ENCODE measurements at places on chromosomes 11 and 22.

- peak; percentile 14 for DNase-seq
Observed at GRCh38 chr11:111633756-111634362, 31.6 kb downstream of the SIK2 start.

DNA sequence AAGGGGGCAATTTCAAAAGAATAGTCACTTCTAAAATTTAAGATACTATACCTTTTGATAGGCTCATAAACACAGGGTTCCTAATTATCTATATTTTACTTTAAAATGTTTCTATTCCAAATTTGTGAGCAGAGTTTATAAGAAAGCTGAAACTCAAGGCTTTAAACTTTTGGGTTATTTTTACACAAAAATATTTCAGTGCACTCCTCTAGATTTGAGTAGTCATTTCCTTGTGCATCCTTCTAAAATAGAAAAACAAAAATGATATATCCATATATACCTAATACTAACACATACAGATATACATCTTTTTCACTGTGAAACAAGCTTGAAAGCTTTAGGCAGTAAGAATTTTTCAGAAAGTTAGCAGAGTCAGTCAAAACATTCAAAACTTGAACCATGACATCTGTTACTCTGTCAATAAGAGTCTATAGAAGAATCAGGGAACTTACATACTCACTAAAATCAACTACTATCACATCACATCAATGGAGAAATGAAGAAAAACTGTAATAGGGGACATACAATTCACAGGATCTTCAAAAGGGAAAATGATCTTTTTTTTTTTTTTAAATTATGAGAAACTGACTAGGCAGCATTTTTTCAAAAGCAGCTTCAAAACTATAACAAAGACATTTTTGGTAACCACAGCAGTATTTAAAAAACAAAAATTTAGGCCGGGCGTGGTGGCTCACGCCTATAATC, 5.1 kb downstream of the PHF21A start:
- DNase-seq, result no peak

- DNase-seq, result no peak
Observed at GRCh38 chr22:21949569-21949918, 3.1 kb downstream of the PPM1F start.

GRCh38 chr11:43010042-43010441, 301.8 kb upstream of the API5 start:
- DNase-seq, result peak; percentile 27

- peak; percentile 78 for DNase-seq
Observed at GRCh38 chr11:57641011-57641807, 8.5 kb downstream of the YPEL4 start.

- DNase-seq, result peak; percentile 68
Observed at GRCh38 chr11:67351275-67352005, 1.9 kb downstream of the POLD4 start.

DNA sequence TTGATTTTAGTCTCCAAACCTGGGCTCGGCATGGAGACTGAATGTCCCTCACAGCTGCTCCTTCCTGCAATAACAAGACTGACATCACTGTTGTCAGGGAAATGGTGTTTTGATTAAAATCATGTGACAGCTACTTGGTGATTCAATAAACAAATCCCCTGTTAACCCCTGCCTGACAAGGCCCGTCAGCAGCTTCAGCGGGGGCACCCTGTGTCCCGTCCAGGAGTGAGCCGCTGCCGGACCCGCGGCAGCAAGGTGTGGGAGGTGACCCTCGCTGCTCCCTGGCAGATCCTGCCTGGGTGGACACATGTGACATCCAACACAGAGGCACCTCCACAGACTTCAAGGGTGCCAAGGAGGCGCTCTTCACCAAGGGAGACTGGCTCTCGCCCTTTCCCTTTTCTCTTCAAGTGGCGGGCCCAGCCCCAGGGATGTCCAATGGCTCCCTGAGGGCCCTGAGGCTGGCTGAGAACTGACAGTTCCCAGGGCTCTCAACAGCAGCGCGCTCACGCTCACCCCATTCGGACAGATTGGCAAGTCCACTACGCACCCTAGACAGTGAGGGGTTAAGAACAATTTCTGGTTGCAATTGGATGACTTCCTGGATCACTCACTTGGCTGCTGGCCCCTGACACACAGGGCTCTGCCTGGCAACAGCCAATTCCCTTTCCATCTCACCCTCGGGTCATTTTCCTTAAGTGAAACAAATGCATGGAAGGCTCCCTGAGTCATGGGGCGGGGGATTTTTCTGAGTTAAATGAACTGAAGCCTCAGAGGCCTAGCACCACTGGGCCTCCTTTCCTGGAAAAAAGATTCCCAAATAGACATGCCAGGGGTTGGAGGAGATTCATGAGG, 30.7 kb downstream of the PPP2R1B start:
- DNase-seq, result no peak

DNA sequence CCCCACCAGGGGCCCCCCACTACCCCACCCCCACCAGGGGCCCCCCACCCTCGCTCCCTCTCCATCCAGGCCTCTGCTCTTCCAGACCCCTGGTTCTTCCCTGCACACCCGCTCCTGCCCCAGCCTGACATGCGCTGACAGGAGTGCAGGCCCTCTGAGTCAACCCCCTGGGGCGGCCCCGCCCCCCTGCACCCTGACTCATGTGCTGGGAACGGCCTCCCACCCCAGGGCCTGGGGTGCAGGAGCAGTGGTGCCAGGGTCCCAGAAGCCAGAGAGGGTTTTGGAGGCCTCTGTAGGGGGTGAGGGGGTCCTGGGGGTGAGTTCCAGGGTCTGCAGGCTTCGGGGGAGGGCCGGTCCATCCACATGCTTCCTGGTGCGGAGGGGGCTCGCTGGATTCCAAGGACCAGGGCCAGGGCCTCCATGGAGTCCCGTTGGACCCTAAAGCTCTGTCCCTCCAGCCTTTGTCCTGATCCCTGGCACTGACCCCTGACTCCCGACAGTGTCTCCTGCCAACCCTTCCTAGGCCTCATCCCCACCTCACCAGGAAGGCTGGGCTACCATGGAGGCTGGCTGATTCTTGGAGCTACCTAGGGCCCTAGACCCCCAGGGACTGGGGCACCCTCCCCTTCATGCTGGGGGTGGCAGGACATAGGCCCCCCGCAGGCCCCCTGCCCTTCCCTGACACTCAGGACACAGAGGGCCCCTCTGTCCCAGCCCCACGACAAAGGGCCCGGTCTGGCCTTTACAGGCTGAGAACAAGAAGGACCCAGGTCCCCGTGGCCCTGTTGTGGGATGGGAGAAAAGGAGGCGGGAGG, 583 bp upstream of the PKP3 start:
- DNase-seq, result no peak

GRCh38 chr11:22199243-22199642, 6.4 kb downstream of the ANO5 start:
- no peak for DNase-seq

DNA sequence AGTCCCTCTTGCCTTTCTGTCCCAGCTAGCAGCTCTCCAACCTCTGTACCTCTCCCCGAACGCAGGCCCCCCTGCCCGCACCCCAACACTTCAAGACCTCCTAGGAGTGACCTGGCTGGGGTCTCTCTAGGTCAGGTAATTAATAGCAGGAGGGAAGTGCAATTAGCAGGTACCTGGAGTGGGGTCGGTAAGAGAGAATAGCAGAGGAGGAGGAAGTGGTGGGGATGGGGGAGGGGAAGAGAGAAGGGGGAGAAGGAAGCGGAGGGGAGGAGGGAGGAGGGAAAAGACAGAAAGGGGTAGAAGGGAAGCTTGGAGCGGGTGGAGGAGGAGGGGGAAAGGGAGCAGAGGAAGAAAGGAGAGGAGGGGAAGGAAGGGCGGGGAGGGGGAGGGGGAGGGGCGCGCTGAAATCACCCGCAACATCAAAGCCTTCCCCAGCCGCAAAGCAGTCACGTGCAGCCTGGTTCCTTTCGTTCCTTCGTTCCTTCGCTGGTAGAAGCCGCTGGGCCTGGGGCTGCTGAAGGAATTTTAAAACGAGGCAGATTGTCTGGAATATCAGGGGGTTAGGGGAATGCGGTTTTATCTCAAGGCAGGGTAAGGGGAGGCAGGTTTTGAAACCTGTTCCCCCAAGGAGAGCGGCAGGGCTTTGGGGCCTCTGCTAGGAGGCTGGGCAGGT, 29.3 kb upstream of the TCF20 start:
- peak; percentile 62 for DNase-seq

- no peak for DNase-seq
Observed at GRCh38 chr22:37378642-37379058, 48.6 kb downstream of the ELFN2 start.

DNA sequence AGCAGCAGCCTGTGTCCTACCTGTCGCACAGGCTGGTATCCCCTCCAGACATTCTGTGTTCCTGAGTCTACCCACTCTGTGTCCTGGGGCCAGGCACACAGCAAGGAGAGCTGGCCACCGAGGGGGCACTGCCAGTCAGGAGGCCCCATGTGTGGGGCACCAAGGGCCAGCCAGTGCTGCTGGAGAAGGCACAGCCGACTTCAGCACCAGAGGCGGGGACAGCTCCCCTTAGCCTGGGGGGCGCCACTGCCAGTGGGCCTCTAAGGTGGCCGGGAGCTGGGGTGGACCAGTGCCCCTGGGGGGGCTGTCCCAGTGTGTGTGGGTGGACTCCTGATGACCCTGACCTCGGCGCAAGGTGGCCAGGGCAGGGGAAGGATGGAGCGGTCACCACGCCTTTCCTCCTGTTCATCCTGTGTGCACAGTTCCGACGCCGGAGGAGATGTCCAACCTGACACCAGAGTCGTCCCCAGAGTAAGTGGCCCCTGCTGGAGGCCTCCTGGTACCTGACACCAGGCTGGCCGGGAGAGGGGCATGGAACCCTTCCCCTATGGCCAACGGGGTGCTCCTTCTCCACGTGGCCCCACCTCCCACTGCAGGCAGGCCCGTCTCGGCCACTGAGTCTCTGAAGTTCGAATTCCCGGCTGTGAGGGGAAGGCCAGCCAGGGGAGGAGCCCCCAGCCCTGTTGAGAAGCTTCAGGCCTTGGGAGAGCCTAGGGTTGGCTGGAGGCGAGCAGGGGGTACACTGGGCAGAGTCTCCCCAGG, 35.4 kb downstream of the MOB2 start:
- no peak for DNase-seq

Measured in KBM-7 (cell line).